ENCODE measurements at places on chromosomes 16 and 17.

- DNase-seq = no peak
Measured at GRCh38 chr16:66554021-66554420, 1.6 kb downstream of the CKLF start.

DNA sequence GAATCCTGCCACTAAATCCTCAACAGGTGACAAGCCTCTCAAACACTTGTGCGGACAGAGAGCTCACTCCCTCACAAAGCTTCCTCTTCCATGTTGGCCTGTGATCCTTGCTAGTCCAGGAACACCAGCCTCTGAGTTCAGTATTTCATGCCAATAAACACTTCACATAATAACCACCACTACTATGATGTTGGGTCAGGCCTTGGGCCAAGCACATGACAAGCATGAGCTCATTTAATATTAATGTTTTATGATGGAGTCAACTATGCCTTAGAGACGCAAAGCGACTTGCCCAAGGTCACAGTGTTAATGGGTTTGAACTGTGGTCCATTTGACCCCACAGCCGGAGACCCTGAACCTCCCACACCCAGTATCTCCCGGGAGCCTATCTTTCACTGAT lies 129.1 kb downstream of the GAS7 start:
- DNase-seq = no peak

DNA sequence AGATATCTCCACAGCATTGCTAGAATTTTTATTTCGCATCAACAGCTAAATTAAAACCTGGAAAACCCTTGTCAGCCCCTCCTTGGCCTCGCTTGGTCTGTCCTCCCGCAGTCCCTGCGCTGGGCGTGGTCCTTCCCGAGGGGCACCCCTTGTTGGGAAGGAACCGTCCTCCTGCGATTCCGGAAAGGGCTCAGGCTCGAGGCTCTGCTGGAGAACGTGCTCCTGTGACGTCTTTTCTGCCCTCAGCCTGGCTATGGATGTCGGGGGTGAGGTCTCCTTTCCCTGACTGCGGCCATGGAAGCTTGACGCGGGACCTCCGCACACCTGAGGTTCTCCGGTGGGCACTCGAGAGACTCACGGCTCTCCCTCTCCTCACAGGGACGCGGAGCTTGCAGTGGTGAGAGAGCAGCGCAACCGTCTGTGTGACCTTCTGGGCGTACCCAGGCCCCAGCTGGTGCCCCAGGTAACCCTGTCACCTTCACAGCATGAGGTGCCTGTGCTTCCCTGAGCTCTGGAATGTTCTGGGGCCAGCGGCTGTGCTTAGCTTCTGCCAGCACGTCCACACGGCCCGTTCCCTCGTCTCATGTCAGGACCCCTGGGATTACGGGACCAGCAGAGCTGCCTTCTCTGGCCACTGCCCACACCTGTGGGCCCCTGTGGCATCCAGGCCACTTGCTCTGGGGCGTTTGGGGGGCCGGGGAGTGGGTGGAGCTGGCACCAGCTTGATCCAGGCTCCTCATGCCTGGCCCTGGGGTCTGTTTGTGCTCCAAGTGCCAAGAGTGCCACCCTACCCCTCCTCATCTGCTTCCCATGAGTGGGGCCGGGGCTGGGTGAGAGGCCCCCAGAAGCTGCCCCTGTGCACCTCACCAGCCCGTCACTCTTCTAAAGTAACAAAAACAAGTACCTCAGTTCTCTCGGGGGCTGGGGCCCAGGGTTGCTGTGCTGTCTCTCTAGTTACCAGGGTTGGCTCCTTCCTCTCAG lies 101.5 kb upstream of the ZNF750 start:
- DNase-seq = no peak

GRCh38 chr17:34207572-34207971 lies 47.5 kb upstream of the CCL2 start:
- no peak for DNase-seq

- no peak for DNase-seq
Measured at GRCh38 chr17:31457391-31458234, 66.1 kb downstream of the RAB11FIP4 start.

DNA sequence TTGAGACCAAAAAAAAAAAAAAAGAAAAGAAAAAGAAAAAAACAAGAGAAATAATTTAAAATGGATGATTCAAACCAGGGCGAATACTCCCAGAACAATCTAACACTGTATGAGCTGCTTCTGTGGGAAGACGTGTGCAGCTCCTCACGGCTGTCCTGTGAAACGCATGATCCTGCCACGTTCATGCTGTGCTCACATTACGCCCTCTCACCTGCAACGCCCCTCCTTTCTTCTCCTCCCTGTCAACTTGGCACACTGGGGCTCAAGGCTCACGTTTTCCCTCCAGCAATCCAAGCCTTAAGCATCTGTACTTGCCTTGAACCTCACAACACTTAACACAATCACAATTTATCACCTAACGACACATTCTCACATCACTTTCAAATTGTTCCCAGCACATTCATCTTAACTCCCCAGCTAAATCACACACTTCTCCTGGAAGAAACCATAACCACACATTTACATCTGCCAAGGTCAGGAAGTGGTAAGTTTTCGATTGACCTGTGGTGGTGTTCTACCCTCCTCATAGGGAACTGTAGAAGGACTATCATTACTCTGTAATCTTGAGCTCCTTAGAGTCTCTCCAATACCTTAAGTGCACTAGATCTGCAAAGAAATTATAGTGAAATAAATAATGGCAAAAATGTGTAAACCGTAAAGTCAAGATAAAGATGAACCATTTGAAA lies 29.1 kb downstream of the MBTPS1 start:
- no peak for DNase-seq

All from activated T-cell treated with anti-CD3 and anti-CD28 coated beads, Interleukin-2, amount 50 U/mL, for 48 hours (primary cell).